GM23248 (cell line): ENCODE measurements at places on chromosomes 7 and 10. TPM values are rescaled to one million over a fixed set of nuclear protein-coding genes. Genes with fewer than 3 reads are reported as not detected.

Gene PPP1R17
- not detected in 2 replicates for total RNA-seq

Gene DKK1
- 505 and 558 TPM in 2 replicates for total RNA-seq

Gene ACTL6B
- not detected in 2 replicates for total RNA-seq

Gene CPEB3
- 0.63 and 1.1 TPM in 2 replicates for total RNA-seq

Gene NUTM2E
- total RNA-seq: not detected in 2 replicates

Gene MDH2
- 71.7 and 72.4 TPM in 2 replicates for total RNA-seq

Gene CARD11
- total RNA-seq: not detected in 2 replicates

Gene WBP1L
- total RNA-seq: 42.7 and 57.4 TPM in 2 replicates

Gene RNF32
- total RNA-seq: 1.1 TPM in 2 replicates

Gene C10orf62
- not detected in 2 replicates for total RNA-seq

Gene PTF1A
- total RNA-seq: not detected in 2 replicates

Gene INHBA
- total RNA-seq: 5.2 and 5.5 TPM in 2 replicates

Gene VAX1
- total RNA-seq: not detected in 2 replicates

Gene POLR3A
- total RNA-seq: 9.2 and 9.6 TPM in 2 replicates

DNA sequence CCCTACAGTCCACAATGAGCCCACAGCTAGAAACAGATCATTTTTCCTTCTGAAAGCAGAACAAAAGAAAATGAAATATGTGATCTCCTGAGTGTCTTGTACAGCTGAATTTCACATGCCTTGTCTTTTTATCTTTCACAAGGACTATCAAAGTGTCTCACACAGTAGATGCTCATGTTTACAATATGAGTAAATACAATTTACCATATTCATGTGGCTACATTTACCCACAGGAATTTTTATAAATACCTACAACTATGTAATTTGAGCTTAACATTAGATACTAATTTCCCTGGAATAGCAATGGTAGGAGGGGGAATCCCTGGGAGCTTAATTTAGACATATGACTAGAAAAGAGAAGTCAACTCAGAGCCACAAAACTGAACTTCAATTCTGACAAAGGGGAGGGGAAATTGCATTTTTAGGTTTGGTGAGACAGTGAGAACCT is 186.2 kb downstream of the MACC1 start:
- DNase-seq: peak; percentile 56

- DNase-seq: no peak
Measured at GRCh38 chr7:155917836-155918430, 105.7 kb upstream of the SHH start.

- DNase-seq: peak; percentile 52
Measured at GRCh38 chr10:120437541-120437940, 19.5 kb upstream of the PLPP4 start.

- DNase-seq: no peak
Measured at GRCh38 chr7:50681432-50682045, 101.2 kb downstream of the GRB10 start.

GRCh38 chr10:3850999-3851937 is 66.3 kb upstream of the KLF6 start:
- peak; percentile 91 for DNase-seq

- DNase-seq: peak; percentile 57
Measured at GRCh38 chr10:47183704-47184041, 116.3 kb upstream of the GDF10 start.

- DNase-seq: peak; percentile 67
Measured at GRCh38 chr7:111076205-111076604, 14.7 kb upstream of the LRRN3 start.

- DNase-seq: no peak
Measured at GRCh38 chr7:2651336-2651735, 19.6 kb downstream of the TTYH3 start.

GRCh38 chr7:33634606-33635005 is 270.7 kb upstream of the BMPER start:
- no peak for DNase-seq

DNA sequence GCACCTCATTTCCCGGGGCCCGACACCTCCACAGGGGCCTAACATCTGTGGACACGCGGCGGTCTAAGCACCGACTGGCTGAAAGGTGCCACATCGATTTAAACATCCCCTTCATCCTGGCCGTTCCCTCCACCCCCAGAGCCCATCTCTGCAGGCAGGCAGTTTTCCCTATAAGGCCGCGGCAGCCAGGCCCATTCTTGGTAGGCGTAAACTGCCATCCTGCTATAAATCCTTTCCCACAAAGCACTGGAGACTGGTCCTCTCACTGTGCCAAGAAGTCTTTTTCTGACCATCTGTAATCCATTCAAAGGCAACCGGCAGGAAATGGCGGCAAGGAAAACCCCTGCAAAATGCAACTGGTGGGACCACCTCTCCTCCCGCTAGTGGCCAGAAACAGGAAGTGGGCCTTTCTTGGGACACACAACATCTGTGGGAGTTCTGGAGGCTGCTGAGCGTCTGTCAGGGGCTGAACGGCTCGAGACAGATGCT is 22.4 kb downstream of the ATXN7L1 start:
- DNase-seq: peak; percentile 50

DNA sequence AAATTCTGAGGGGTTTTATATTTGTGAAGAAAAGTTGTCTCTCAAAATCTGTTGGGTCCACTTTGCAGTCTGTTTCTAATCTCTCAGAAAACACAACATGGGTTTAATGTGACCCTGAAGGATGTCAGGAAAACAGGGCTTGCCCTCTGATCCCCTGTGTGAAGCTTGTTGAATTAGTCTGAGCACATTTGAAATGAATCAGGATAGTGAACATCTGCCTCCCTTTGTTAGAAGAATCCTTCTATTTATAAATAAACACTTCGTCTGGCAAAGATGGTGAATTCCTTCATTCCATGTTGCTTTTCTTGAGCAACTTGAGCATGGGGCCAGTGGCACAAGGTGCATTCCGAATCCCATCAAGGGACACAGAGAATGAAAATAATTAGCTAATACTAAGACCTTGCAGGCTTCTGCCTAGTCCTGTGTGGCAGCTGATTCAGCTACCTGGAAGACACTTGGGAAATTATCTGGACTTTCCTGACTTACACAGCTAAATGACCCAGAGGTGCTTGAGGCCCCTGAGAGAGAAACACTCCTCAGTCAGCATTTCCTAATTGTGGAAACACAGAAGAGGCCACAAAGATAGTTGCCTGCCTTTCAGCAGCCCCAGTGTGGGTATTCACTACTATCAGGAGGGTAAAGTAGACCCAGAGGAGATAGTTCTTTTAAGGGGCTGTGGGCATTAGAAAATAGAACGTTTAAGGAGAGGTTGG is 305.5 kb downstream of the C7orf25 start:
- peak; percentile 23 for DNase-seq

DNA sequence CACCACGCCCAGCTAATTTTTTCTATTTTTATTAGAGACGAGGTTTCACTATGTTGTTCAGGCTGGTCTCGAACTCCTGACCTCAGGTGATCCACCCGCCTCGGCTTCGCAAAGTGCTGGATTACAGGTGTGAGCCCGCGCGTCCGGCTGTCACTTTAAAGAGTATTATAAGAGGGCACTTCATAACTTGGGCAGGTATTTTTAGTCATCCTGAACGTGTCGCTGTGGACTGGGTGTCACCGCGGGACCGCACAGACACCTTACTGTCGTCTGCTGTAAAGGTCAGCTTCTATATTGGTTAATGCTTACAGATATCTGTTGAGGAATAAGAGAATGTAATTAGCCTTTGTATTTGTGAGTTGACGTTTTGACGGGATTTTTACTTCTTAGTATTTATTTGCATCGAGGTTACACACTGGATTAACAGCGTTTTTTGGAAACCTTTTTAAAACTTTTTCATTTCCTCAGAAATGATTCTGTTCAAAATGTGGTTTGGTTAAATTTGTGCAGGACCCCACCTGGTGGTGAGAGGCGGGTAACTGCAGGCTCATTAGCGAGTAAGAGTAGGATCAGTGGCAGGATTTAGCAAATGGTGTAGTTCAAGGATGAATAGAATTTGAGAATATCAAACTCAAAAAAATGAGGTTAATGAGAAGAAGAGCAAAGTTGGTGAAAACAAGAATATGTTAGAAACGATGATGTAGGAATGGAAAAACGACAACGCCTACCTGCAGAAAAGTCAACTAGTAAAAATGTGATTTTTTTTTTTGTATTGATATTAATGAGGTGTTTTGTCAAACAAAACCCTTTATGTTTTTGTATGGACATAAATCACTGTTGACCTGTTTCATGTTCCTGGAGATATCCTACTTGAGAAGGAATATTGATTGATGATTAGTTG is 3.2 kb downstream of the DNAJB6 start:
- DNase-seq: peak; percentile 77

- no peak for DNase-seq
Measured at GRCh38 chr7:35011085-35011484, 26.2 kb downstream of the DPY19L1 start.

- DNase-seq: no peak
Measured at GRCh38 chr10:72079356-72079755, 9.0 kb downstream of the SPOCK2 start.

GRCh38 chr7:80815733-80816132 is 103.1 kb downstream of the SEMA3C start:
- DNase-seq: no peak

DNA sequence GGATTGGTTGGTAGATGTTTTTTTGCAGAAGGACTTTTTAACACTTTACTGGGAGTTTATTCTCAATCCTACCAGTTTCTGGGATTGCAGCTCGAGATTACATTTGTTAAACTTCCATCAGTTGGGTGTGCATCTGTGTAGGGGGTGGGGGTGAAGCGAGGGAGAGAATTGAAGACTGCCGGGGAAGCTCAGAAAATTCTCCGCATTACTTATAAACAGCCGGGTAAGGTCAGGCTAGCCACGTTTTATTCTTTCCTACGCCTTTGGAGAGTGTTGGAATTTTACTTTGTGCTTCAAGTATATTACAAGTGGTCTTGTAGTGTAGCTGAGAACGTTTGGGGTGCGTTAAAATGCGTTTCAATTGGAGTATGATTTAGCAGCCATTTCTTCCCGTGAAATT is 1.1 kb downstream of the PALS2 start:
- no peak for DNase-seq

DNA sequence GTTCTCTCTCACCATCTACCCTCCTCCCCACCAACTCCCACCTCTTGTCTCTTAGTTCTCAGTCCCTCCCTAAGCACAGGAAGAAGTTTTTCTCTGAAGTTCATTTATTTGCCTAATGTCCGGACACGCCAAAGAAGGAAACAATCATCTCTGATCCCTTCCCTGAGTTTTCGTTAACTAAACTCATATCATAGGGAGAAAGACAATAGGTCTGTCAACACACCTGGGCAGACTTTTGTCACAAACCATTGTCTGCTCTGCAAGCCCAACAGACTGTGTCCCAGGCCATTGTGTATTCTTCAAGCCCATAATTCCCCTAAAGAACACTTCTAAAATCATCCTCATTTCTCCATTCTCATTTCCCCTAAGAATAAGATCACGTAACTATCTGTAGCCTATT is 691.0 kb upstream of the MBL2 start:
- DNase-seq: no peak

DNA sequence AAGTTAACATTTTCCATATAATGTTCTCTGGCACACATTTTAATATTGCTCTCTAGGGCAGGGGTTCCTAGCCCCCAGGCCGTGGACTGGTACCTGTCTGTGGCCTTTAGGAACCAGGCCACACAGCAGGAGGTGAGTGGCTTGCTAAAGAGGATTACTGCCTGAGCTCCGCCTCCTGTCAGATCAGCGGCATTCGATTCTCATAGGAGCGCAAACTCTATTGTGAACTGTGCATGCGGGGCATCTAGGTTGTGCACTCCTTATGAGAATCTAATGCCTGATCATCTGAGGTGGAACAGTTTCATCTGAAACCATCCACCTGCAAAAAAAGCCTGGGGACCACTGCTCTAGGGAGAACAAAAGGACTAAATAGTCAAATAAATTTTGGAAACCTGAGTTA is 65.7 kb downstream of the EXOC6 start:
- DNase-seq: no peak

- no peak for DNase-seq
Measured at GRCh38 chr10:66916030-66916429, 9.8 kb upstream of the LRRTM3 start.

- no peak for DNase-seq
Measured at GRCh38 chr7:39102234-39102633, 124.5 kb downstream of the POU6F2 start.

GRCh38 chr10:77245953-77246352 is 391.7 kb downstream of the KCNMA1 start:
- DNase-seq: peak; percentile 73

GRCh38 chr7:151076863-151077704 is 3.5 kb downstream of the FASTK start:
- DNase-seq: peak; percentile 49

DNA sequence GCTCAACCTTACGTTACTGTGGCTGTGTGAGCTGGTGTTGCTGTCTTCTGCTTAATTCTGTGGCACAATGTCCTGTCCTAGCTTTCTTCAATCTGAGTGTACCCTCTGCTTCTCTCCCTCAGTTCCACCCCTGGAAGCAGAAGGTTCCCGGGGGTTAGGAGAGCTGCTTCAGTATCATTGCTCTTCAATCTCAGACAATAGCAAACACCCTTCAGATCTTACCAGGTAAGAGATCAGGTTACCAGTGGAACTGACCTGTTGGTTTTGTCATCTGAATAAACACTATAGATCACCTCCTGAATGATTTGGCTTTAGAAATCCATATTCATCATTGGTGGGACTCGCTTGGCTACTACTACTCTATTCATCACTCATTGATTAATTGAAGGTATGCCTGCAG is 48.4 kb downstream of the DNAJB9 start:
- DNase-seq: no peak

DNA sequence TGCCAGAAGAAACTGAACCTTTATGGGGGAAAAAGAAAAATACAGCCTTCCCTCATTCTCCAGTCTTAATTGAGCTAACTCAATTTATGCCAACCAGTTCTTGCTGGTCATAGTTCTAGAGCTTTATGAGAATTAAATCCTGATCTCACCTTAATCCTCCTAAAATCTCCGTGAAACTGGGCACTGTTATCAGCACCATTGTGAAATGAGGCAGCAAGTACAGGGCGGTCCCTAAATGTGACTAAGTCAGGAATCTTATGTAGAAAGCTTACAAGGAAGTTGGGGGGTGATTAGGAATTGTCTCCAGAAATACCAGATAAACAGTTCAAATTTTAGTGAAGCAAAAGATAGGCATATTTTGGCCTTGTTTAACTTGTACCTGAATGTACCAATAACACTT is 10.7 kb upstream of the INSYN2A start:
- peak; percentile 17 for DNase-seq

DNA sequence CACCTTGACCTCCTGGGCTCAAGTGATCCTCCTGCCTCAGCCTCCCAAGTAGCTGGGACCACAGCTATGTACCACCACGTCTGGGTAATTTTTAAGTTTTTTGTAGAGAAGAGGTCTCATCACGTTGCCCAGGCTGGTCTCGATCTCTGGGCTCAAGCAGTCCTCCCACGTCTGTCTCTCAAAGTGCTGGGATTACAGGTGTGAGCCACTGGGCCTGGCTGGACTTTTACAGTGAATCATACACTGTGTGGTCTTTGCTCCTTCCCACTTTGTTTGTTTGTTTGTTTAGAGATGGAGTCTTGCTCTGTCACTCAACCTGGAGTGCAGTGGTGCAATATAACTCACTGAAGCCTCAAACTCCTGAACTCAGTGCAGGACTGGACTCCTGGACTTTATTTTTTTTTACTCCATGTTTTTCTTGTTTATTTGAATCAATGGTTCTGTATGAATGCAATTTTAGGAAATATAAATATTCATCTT is 12.5 kb downstream of the PPIA start:
- DNase-seq: no peak
